ENCODE measurements at places on chromosomes 2 and 18. TPM values are rescaled to one million over a fixed set of nuclear protein-coding genes. Genes with fewer than 3 reads are reported as not detected.
A peak's percentile ranks its signal among the peaks of the same experiment; 100 is the strongest.

DNA sequence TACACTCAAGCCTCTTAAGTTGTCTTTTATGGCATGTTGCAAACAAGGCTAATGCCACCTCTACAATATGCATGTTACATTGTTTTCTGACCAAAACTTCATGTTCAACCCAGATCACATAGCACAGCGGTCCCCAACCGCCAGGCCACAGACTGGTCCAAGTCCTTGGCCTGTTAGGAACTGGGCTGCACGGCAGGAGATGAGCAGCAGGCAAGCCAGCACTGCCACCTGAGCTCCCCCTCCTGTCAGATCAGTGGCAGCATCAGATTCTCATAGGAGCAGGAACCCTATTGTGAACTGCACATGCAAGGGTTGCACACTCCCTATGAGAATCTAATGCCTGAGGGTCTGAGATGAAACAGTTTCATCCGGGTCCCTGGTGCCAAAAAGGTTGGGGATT, 324.8 kb upstream of the CHAC2 start:
- no peak for DNase-seq

Gene NXPH2
- not detected for total RNA-seq

DNA sequence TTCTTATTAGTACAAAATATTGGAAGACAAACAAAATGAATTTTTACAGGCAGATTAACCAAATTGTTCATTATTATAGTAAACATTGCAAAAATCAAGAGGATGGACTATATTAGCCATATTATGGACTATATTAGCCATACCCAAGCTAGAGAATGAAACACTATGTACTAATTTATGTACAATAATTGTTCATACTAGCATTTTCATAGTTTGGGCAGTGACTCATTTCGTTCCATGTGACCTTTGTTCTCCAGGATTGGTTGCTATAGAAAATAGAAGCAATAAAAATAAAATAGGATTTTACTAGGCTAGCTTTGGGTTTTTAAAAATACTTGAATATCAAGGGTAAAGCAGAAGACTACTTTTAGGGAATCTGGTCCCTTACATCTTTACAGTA, 176.8 kb downstream of the ZEB2 start:
- peak; percentile 40 for DNase-seq

DNA sequence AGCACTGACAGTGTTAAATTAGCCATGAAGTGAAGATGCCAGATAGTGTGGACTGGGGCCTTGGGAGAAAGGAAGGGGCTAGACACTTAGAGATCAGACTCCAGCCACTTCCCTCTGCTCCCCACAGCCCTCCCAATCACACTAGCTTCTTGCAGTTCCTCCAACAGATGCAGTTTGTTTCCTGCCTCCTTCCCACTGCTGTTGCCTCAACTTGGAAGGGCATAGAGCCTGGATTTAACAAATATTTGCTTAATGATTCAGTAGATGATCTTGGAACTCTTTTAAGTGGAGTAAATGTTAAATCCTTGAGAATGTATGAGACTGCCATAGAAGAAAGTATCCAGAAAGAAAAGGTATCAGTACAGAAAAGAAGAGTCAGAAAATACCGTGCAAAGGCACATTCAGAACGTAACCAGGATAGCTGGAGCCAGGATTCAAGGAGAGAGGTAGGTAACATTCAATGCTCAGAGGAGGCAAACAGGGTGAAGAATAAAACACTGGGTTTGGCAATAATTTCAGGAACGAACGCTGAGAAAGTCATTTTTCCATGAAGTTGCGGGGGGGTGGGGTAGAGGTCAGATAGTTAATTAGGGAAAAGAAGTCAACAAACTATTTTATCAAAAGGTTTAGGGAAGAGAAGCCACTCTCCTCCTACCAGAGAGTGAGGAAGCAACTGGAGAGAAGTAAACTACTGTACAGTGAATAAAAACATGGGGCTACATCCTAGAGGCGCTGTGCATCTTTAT, 1.3 kb upstream of the BZW1 start:
- peak; percentile 84 for DNase-seq

- DNase-seq = no peak
These were observed 288.6 kb upstream of the HDAC4 start for GRCh38 chr2:239689410-239689809.

- no peak for DNase-seq
These were observed 59.9 kb upstream of the SLC1A4 start for GRCh38 chr2:64929333-64929732.

DNA sequence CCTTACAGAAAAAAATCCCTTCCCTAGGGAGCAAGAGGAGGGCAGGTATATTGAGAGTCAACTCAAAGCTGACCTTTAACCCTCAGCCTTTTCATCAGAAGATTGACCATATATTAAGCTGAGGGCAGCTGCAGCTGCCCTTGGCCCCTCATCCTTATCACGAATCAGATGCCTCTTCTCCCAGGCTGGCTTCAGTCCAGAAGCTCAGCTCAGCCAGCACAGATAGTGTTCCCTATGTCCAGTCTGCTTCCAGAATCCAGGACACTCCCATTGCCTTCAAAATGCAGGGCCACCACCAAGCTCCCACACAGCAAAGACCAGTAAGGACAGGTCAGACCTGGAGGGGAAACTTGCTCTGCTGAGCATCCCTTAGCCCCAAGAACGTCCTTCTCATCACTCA, 146.1 kb downstream of the BCL11A start:
- DNase-seq = no peak
